ENCODE measurements at places on chromosomes 16 and 17.
A peak's percentile ranks its signal among the peaks of the same experiment; 100 is the strongest.

- DNase-seq, result no peak
Measured at GRCh38 chr17:56821847-56822534, 11.7 kb downstream of the C17orf67 start.

- peak; percentile 56 for DNase-seq
Measured at GRCh38 chr16:14309001-14309886, 238.1 kb downstream of the MRTFB start.

DNA sequence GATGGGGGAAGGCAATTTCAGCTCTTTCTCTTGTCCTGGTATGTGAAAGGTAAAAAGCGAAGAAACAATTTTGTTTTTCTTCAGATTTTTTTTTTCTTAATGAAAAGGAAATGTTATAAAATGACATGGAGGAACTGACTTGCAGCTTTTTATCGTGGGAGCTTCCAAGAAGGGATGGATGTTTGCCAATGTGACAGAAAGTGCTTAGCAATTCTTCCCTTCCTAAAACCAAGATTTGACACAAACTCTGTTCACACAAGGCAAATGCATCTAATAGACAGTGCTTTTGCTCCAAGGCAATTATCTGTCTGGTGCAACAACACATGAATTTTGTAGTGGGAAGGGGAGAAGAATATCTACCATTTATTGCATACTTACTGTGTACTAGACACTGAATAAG is 988.5 kb downstream of the CDH11 start:
- no peak for DNase-seq

- no peak for DNase-seq
Measured at GRCh38 chr17:29524692-29525091, 42.1 kb downstream of the ABHD15 start.

- no peak for DNase-seq
Measured at GRCh38 chr17:51725185-51725584, 433.3 kb downstream of the CA10 start.

- DNase-seq, result no peak
Measured at GRCh38 chr17:4587195-4587594, 2.9 kb downstream of the SMTNL2 start.

DNA sequence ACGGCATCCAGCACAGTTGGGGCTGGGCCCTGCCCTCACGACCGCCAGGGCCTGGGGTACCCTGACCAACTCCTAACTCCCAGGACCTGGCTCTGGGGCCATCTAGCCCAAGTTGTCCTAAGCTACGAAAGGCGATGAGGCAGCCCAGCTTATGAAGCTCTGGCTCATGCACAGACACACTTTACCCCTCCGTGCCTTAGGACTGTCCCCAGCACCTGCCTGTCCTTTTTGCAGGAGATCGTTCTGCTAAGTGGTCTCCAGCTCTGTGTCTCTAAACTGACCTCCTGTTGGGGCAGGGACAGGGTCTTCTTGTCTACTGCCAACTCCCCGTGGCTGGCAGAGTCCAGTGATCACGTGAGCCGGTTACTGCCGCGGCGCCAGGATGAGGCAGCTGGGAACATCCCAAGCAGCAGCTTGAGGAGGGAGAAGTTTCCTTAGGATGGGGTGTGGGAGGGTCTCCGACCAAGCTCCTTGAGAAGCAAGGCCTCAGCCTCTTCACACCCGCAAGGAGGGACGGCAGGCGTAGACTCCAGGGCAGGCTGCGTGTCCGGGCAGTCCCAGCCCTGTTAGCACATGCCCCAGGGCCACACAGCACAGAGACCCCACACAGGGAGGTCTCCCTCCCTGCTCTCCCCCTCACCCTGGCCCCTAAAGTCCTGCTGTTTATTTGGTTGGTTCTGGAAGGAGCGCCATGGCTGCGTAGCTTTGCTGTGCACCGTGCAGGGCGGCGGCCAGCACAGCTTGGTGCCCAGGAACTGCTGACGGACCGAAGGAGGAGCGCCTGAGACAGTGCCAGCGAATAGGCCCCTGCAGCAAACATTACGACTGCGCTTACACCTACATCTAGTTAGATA is 16.4 kb upstream of the METRNL start:
- DNase-seq, result no peak

GRCh38 chr17:2637422-2637821 is 44.0 kb downstream of the PAFAH1B1 start:
- no peak for DNase-seq

- peak; percentile 61 for DNase-seq
Measured at GRCh38 chr17:40646791-40647623, 611 bp downstream of the SMARCE1 start.

GRCh38 chr16:7487574-7488323 is 155.1 kb downstream of the RBFOX1 start:
- DNase-seq, result no peak

- DNase-seq, result no peak
Measured at GRCh38 chr17:36608280-36608679, 6.9 kb downstream of the MRM1 start.

DNA sequence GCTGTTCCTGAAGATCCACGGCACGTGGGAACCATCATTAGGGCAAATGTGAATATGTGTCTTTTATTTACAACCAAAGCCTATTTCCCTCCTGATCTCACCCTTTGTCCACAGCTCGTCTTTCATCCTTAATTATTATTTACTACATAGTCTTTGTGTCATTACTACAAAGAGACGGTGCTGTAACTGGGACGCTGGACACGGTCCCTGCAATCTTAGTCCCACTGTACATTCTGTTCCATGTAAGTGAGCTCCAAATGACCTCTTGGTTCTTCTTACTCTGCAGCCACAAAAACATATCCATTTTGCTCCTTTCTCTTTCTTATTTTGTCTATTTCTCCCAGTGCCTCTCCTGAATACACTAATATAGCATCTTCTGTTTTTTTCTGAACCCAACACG is 12.7 kb upstream of the KRT23 start:
- no peak for DNase-seq

GRCh38 chr17:69275751-69276150 is 47.1 kb upstream of the ABCA10 start:
- no peak for DNase-seq

- no peak for DNase-seq
Measured at GRCh38 chr16:89026121-89026612, 49.2 kb upstream of the CBFA2T3 start.

DNA sequence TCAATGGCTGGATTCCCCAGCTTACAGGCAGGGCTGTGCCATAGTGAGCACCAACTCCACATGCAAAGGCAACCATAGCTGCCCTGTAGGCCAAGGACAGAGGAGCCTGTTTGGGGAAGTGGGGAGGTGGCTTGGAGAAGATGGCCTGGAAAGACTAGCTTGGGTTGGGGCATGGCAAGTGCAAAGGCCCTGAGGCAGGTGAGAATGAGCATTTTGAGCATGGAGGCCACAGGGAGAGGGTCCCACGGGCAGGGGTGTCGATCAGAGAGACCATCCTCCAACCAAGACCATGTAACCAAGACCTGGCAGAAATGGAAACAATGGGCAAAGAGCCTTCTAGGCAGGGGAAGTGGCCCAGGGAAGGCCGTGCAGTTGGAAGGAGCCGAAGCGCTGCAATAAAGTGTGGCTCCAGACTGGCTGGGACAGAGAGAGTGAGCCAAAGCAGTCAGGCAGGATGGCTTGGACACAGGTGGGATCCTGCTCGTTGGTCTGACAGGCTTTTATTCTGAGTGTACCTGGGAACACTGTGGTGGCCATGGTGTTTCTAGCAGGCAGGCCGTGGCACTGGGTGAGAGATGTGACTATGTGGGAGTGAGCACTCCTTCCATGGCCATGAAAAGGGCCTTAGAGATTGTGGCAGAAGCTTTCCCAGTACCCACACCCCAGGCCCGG is 24.8 kb upstream of the MPRIP start:
- no peak for DNase-seq

- no peak for DNase-seq
Measured at GRCh38 chr17:40351359-40352236, 12.9 kb downstream of the GJD3 start.

GRCh38 chr16:29738514-29738913 is 7.3 kb downstream of the C16orf54 start:
- DNase-seq, result no peak

- no peak for DNase-seq
Measured at GRCh38 chr16:11263737-11264136, 5.4 kb downstream of the TNP2 start.

DNA sequence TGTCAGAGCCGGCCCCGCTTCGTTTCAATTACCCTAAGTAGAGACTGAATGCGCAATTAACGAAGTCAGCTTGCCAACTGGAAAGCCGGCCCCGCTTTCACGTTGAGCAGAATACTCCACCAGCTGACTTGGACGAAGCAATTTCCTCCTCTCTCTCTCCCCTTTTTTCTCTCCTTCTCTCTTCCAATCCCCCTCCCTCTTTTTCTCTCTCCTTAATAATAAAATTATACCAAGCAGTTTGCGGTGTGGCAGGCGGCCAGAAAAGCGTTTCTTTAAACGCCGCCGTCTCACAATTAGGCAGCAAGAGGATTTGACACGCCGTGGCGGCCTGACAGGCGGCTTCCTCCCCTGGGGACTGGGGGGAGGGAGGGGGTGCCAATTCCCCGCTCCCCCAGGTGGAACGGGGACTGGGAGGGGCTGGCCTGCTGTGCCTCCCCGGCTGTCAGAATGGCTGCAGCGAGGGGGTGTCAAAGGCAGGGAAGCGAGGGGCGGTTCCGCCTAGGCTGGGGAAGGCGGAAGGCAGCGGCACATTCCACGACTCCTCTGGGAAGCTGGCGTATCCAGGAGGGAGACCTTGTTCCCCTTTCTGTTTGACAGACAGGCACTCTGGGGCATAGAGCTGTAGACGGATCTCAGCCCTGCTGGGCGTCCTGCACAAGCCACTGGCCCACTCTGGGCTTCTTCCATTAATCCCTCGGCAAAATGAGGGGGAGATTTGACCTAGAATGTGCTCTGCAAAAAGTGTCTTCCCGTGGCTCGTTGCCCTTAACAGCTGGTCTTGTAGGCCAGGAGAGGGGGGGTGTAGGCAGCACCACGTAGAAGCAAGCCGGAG is 52.7 kb downstream of the SREBF1 start:
- no peak for DNase-seq

DNA sequence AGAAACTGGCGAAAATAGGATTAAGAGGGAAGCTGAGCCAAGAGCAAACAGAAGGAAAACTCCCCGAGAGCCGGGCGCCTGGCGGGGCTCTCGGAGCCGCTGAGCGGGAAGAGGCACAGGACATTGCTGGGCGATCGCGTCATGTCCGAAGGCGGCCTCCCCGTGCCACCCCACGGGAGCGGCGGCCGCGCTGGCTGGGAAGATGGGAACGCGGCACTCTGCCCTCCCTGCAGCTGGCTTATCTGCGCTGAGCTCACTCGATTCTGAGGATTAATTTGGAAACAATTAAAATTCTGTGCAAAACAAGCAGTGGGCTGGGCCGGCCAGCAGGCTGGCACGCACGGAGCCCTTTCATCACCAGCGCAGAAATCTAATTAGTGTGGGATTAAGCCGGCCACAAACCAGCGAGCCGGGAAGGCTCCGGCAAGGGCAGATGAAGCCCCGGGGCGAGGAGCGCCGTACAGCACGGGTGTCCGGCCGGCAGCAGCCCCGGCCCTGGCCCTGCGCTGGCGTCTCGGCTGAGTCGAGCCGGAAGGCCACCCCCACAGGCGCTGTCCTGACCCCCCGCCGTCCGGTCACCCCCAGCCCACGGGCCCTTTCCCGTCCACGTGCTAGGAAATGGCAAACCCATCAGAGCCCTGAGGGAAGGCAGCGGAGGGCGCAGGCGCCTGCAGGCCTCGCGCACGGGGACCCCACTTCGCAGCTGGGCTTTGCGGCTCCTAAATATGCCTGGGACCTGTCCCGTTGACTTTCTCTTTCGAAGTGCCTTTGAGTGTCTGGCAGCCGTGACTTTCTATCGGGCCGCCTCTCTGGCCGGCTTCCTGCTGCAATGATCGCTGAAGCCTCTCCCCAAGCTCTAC is 37.9 kb downstream of the SOX8 start:
- DNase-seq, result peak; percentile 51

DNA sequence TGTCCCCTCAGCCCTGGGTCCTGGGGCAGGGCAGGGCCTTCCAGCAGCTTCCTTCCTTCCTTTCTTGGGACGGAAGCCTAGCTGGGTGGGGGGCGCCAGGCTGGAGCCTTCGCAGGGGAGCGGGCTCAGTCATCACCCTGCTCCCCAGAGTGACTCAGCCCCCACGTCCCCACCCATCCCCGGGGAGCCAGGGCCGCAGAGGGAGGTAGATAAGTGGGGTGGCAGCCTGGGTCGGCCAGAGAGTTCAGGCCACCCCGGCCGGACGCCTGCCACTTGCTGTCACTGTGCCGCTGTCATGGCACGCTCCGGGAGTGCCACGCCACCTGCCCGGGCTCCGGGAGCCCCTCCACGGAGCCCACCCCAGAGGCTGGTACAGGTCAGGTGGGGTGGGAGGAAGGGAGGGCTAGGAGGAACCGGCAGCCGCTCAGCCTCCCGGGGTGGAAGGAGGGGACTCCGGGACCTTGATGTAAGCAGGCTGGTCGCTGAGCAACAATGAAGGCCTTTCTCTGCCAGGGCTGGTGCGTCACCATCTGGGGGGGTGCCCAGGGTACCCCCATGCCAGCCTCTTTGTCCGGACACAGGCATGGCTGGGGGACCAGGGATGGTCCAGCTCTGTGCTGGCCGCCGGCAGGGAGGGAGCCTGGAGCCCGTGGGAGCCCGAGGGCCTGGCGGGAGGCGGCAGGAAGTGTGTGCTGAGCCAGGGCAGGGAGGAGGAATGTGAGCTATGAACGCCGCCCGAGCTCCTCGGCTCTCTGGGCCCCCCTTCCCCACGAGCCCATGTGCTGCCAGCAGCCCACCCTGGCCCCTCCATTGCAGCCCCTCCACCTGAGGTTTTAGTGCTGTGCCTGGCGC is 6.6 kb downstream of the NHERF2 start:
- peak; percentile 61 for DNase-seq

DNA sequence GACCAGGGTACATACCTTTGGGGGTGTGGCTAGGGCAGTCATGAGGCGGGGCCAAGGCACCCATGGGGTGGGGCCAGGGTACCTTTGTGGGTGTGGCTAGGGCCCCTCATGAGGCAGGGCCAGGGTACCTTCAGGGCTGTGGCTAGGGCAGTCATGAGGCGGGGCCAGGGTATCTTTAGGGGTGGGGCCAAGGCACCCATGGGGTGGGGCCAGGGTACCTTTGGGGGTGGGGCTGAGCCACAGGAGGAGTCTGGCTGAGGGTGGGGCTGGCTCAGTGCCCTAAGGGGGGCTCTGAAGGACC is 3.5 kb downstream of the GNG13 start:
- peak; percentile 84 for DNase-seq

- DNase-seq, result no peak
Measured at GRCh38 chr17:75776386-75777295, 8.0 kb upstream of the UNK start.

DNA sequence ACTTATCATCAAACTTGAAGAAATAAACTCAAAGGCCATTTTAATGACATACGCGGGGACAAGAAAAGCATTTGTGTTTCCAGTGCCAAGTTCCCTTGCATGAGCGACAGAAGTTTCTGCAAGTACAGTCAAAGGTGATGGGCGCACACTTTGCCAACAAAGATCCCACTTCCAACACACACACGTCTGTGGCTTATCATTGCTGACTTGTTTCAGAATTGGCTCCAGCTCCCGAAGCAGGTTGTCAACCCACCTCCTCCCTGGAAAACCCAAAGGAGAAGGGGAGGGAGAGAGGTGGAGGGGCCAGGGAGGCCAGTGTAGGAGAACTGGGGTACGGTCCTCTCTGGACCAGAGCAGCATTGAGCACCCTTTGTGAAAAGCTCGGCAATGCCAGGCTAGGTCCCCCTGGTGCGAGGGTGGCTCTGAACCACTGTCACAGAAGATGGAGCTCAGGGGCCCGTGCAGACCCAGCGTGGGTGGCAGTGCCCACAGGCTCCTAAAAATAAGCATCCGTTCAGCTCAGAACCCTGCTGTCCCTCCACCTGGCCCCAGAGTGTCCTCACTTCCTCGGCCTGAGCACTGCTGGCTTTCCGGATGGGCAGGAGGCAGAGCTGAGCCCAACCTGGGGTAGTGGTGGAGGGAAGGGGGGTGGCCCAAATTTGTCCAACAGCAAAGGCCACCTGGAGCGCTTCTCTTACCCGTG is 33.2 kb downstream of the RBFOX3 start:
- DNase-seq, result no peak

GRCh38 chr17:81402981-81403467 is 7.8 kb downstream of the BAHCC1 start:
- no peak for DNase-seq
